ENCODE measurements at places on chromosomes 4 and X.

GRCh38 chr4:118904935-118905334, 16.3 kb downstream of the SYNPO2 start:
- no peak for DNase-seq

GRCh38 chr4:89312066-89312465, 4.5 kb upstream of the GPRIN3 start:
- DNase-seq, result no peak

DNA sequence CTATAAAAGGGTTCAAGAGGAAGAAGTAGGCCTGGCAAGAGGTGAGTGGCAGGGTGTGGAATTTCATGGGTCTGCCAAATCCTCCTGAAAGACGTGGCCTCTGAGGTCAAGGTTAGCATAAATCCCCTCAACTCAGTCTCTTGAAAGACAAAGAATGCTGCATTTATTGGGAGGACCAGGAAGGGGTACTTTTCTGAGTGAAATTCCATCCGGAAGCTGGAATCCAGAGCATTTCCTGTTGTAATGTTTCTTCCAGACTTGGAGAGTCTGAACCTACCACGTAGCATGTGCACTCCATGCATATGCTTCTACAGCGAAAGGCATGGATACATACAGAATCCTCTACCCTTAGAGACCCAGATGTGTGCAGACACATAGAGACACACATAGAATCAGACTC, 13.4 kb upstream of the FGD1 start:
- no peak for DNase-seq

DNA sequence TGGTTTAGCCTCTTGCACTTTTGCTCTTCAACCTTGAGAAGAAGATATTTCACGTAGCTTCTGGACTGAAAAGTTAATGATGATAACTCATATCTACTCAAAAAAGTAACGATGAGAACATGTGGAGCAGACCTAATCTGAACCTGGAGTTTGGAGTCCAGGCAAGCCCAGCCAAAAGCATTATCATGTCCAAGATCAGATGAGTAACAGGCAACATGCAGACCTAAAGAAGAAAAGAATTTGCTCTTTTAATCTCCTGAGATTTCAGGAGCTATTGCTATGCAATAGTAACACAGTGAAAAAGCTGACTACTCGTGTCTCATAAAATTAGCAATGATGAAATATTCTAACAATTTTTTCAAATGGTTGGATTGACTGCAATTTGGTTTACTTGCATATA, 21.8 kb upstream of the PPA2 start:
- no peak for DNase-seq

DNA sequence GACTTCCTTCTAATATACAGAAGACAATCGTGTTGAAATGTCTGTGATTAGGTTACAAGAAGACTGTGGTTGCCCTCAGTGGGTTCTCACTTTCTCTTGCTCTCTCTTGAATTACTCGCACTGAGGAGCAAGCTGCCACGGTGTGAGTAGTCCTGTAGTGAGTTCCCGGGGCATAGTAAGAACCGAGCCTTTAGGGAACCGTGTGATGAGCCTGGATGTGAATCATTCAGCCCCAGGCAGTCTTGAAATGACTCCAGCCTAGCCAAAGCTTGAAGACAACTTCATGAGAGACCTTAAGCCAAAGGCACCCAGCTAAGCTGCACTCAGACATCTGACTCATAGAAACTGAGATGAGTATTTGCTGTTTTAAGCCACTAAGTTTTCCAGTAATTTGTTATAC, 292.7 kb downstream of the SPOCK3 start:
- peak; percentile 0 for DNase-seq

- DNase-seq, result peak; percentile 35
Observed at GRCh38 chr4:88659055-88659889, 38.4 kb downstream of the NAP1L5 start.

- no peak for DNase-seq
Observed at GRCh38 chr4:21092531-21092930, 392.3 kb downstream of the PACRGL start.

- no peak for DNase-seq
Observed at GRCh38 chr4:71130827-71131603, 137.6 kb downstream of the DCK start.

DNA sequence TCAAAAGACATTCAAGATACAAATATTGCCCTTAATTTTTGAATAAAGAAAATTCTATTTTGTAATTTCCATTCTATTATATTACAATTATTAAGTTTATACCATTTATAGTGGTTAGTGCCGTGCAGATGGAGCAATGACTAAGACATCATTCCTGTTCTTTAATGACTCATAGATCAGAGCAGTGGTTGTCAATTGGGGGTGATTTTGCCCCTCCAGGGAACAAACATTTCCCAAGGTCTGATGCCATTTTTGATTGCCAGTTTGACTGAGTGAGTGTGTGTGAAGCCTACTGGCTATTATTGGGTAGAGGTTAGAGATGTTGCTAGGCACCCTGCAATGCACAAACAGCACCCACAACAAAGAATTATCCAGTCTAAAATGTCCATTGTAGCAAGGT, 97.9 kb upstream of the DDIT4L start:
- no peak for DNase-seq

- DNase-seq, result no peak
Observed at GRCh38 chr4:110515676-110516075, 39.7 kb downstream of the ENPEP start.

- DNase-seq, result no peak
Observed at GRCh38 chr4:7187691-7188090, 4.6 kb upstream of the SORCS2 start.

GRCh38 chr4:176134670-176135069, 60.7 kb downstream of the SPATA4 start:
- DNase-seq, result no peak

DNA sequence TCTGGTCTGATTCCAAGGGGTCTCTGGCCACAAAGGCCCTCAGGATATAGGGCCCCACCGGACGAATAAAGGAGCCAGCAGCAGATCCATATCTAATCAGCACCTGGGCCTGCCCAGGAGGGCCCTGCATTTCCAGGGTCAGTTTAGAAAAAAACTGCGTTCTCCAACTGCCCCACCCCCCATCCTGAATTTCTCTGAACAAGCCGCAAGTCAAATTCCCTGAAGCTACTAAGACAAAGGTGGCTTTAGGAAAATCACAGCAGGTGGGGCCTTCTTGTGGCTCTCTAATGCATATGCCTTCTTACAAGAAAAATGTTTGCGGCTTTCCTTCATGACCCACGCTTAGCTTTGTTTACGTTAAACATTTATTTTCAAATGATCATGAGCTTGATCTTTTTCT, 76.6 kb downstream of the MBNL3 start:
- DNase-seq, result no peak

- no peak for DNase-seq
Observed at GRCh38 chrX:3748052-3748559, 34.7 kb upstream of the PRKX start.

- no peak for DNase-seq
Observed at GRCh38 chrX:64976673-64977040, 407 bp upstream of the ZC4H2 start.

DNA sequence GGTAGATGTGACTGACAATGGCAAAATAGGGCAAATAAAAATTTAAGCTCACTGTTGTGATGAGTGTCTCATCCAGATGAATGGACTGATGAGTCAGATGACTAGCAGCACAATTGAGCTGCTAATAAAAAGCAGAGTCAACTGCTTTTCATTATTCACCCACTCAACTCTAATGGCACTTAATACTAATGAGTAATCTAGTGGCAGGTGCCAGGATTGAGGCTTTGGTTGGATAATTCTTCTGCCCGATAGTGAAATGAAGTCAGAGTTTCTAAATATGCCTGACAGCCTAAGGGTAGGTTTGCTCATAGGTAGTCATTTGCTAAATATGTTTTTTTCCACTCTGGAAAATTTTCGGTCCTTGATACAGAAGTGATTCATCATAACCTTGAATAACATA, 10.4 kb downstream of the OGT start:
- DNase-seq, result no peak

GRCh38 chr4:113901994-113902787, 77.3 kb downstream of the ARSJ start:
- DNase-seq, result peak; percentile 55

DNA sequence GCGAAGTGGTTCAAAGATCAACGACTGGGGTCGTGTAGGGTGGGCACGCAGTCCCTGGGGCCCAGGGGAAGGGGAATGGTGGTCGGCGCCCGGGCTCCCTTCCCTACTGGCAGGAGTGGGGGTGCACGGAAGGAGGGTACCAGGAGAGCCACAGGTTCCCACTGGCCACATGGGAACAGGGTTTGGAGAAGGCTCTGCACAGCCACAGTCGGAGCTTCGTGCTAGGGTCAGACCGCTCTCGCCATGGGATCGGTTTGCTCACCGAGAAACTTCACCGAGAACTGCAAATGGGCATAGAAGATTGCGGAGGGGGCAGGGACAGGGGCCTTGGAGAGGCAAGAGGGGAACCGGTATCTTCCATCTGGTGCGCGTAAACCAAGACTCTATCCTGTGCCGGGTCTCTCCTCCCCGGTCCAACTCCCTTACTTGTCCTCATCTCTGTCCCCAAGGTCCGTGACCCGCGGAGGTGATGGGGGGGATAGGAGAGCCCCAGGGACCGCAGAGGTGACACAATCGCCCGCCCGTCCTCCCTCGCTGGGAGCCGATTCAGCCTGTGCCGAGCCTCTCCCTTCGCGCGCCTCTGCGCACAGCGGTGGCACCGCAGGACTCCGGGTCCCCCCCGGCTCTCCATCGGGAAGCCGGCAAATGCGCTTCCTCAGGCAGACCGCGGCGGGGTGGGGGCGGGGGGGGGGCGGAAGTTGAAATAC, 1.0 kb downstream of the SCD5 start:
- DNase-seq, result peak; percentile 7

- no peak for DNase-seq
Observed at GRCh38 chr4:81084029-81084428, 53.5 kb downstream of the BMP3 start.

- DNase-seq, result no peak
Observed at GRCh38 chr4:153024466-153024865, 88.3 kb downstream of the FHDC1 start.

GRCh38 chrX:39309721-39310152, 508.5 kb downstream of the MID1IP1 start:
- DNase-seq, result peak; percentile 33

GRCh38 chr4:134308910-134309309, 107.3 kb upstream of the PABPC4L start:
- DNase-seq, result no peak

DNA sequence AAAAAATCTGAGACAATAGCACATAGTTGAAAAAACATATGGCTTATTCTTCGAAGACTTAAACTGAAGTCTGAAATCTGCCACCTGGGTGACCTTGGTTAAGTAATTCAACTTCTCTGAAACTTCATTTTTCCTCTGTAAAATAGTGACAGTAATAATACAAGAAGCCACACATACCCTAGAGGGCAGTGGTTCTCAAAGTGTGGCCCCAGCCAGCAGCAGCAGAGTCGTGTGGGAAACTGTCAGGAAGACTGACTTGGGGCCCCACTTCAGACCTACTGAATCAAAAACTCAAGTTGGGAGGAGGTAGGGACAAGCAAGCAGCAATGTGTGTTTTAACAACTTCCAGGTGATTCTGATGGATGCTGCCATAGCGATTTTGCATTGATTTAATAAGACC, 249.9 kb downstream of the HNRNPD start:
- DNase-seq, result no peak

DNA sequence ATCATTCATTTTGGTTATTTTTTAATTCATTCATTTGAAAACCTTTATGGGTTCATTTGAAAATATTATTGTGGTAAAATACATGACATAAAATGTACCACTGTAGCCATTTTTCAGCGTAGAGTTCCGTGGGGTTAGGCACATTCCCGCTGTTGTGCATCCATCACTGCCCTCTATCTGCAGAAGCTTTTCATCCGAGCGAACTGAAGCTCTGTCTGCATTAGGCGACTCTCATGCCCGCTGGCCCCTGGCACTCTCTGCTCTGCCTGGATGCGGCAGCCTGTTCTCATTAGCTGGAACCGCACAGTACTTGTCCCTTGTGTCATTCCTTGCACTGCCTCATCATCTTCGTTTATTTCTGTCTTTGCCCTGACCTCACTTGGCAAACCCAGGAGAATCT, 17.5 kb downstream of the CFAP99 start:
- DNase-seq, result no peak

DNA sequence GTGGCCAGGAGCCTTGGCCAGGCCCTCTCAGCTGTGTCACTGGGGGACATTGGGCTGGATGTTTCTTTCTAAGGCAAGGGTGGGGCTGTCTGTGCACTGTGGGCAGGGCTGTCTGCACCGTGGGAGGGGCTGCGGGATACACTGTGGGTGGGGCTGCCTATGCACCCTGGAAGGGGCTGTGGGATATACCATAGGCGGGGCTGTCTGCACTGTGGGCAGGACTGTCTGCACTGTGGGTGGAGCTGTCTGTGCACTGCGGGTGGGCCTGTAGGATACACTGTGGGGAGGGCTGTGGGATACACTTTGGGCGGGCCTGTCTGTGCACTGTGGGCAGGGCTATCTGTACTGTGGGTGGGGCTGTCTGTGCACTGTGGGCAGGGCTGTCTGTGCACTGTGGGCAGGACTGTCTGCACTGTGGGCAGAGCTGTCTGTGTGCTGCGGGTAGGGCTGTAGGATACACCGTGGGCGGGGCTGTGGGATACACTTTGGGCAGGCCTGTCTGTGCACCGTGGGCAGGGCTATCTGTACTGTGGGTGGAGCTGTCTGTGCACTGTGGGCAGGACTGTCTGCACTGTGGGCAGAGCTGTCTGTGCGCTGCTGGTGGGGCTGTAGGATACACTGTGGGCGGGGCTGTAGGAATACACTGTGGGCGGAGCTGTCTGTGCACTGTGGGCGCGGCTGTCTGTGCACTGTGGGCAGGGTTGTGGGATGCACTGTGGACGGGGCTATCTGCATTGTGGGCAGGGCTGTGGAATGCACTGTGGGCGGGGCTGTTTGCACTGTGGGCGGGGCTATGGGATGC, 31.1 kb downstream of the ACOX3 start:
- peak; percentile 26 for DNase-seq

- no peak for DNase-seq
Observed at GRCh38 chrX:46599051-46599560, 25.5 kb downstream of the CHST7 start.

GRCh38 chrX:151973851-151974335, 583 bp downstream of the GABRE start:
- DNase-seq, result no peak

GRCh38 chrX:20515841-20516461, 249.2 kb upstream of the RPS6KA3 start:
- peak; percentile 25 for DNase-seq

DNA sequence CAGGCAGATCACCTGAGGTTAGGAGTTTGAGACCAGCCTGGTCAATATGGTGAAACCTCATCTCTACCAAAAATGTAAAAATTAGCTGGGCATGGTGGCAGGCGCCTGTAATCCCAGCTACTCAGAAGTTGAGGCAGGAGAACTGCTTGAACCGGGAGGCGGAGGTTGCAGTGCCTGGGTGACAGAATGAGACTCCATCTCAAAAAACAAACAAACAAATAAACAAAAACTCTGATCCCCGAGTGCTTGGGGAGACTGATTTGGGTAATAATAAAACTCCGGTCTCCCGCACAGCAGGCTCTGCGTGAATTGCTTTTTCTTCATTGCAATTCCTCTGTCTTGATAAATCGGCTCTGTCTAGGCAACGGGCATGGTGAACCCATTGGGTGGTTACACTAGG, 73.4 kb downstream of the HPRT1 start:
- no peak for DNase-seq

- no peak for DNase-seq
Observed at GRCh38 chr4:48015216-48015615, 1.3 kb downstream of the CNGA1 start.

- DNase-seq, result no peak
Observed at GRCh38 chr4:100891808-100892207, 374.0 kb upstream of the EMCN start.
